ENCODE measurements at places on chromosomes 1 and 21.
A peak's percentile ranks its signal among the peaks of the same experiment; 100 is the strongest.

GRCh38 chr1:11981378-11982009 is 1.2 kb downstream of the MFN2 start:
- no peak for DNase-seq

- DNase-seq = no peak
Measured at GRCh38 chr1:13462682-13463081, 51.1 kb downstream of the LRRC38 start.

DNA sequence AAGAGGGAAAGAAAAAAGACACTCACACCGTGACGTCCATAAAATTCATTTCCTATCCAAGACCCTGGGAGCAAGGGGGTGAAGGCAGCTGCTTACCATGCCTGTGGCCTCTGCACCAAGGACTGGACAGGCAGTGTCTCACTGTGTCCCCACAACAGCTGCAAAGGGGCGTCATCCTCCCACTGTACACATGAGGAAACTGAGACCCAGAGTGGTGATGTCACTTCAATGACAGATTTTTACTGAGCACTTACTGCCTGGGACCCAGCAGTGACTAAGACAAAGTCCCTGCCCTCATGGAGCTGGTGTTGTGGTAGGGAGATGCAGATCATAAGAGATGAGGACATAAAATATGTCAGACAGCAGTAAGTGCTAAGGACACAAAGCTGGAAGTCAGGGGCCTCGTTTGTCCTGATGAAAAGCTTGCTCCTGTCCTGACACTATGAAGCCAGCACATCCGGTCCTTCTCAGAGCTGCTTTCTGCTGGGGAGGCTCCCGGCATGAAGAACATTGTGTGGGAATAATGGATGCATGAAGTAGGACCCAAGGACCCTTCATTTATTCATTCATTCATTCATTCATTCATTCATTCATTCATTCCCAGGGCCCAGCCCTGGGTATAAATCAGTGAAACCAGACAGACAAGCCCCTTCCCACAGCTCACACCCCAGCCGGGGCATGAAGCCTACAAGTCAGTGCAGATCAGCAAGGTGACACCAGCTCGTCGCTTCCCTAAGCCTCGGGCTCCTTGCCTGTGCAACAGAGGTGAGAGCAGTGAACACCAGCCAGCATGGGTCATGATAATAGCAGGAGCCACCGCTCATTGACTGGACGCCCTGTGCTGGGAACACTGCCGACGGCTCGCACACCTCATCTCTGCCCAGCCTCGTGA is 473.7 kb downstream of the MATN1 start:
- DNase-seq = no peak

DNA sequence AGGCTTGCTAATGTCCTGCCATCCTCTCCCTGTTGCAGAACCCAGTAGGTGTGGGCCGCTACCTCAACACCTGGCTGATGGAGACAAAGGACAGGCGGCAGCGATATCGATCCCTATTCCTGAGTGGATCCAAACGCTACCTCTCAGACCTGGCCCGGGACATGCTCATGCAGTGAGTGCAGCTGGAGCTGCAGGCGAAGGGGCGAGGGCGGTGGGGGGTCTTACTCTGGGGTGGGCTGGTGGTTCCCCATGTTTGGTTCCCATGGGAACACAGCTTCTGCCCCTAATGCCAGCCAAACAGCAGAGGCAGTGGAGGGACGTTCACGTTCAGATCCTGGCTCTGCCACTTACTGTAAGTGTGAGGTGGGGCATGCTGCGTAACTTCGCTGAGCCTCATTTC is 15.8 kb upstream of the TTC22 start:
- DNase-seq = no peak

GRCh38 chr1:226064816-226065248 is 2.3 kb downstream of the H3-3A start:
- DNase-seq = peak; percentile 59

- no peak for DNase-seq
Measured at GRCh38 chr1:201396861-201397464, 2.2 kb downstream of the LAD1 start.

GRCh38 chr1:77316006-77316405 is 34.2 kb downstream of the AK5 start:
- no peak for DNase-seq
